Activated CD4-positive, alpha-beta T cell treated with anti-CD3 and anti-CD28 coated beads, Interleukin-2, amount 50 U/mL, for 48 hours (primary cell): ENCODE measurements at places on chromosomes 2 and 18.

DNA sequence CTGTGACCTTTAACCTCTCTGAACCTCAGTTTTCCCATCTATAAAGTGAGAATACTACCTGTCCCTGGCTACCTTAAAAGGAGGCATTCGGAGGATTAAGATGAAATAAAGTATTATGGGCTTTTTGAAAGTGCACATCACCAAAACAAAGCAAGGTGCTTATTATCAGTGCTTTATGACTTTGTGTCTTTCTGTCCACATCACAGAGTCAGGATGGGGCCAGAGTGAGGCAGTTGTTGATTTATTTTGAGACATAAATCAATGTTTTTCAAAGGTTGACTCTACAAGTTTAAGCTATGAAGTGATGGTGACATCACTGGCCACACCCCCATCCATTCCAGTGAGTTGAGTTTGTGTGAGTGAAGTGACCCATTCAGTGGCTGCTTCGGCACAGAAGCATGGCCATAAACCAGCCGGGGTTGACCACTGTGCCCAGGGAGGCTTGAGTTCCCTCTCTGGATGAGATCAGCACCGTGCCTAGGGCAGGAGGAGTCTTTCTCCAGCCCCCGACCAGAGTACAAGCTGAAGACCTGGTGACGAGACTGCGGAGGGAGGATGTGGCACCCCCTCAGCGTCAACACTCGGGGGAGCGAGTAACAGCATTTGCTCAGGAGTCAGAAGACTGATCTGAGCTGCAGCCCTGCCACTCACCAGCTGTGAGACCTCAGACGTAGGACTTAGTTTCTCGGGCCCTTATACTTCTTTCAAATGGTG, 89.0 kb upstream of the PPP1CB start:
- DNase-seq = no peak

GRCh38 chr2:62370321-62371250, 135.4 kb downstream of the TMEM17 start:
- DNase-seq = no peak

DNA sequence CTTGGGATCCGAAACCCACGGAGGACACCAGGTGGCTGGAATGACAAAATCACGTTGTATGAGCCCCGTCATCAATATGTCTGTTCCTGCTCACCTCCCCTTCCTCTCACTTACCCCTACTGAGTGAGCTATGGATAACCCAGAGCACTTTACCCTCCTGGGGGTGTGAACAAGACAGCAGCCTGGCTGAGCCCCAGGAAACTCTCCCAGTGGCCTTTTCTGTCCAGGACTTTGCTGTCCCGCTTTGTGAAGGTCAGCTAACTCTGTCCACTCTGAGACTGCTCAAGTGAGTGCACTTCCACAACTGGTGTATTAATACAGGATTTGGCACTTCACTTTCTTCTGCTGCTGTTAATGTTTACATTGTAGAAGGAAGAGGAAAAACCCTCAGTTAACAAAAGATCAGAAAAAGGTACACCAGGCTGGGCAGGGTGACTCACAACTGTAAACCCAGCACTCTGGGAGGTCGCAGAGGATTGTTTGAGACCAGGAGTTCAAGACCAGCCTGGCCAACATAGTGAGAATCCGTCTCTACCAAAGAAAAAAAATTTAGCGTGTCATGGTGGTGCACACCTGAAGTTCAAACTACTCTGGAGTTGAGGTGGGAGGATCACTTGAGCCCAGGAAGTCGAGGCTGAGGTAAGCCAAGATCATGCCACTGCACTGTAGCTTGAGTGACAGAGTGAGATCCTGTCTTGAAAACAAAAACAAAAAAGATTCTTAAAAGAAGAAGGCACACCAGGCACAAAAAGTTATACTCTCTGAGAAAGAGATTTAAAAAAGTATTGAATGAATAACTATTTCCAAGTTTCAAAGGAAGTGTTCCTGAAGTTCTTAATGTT, 90.3 kb downstream of the CLHC1 start:
- no peak for DNase-seq

DNA sequence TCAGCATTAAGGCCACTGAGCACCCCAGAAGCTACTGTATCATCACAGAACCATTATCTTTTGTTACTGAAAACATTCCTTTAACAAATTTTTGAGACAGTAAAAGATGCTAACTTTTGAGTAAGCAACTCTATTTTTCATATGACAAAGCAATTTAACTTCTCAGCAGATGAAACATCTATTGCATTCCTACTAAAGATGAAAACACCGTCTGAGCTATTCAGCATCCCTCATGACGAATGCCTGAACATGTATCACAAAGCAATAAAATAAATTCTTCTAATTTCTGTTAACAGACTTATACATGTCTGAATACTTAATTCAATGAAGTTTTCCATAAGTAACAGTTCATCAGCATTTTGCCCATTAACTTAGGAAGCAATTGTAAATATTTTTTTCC, 23.9 kb downstream of the CHN1 start:
- DNase-seq = no peak

DNA sequence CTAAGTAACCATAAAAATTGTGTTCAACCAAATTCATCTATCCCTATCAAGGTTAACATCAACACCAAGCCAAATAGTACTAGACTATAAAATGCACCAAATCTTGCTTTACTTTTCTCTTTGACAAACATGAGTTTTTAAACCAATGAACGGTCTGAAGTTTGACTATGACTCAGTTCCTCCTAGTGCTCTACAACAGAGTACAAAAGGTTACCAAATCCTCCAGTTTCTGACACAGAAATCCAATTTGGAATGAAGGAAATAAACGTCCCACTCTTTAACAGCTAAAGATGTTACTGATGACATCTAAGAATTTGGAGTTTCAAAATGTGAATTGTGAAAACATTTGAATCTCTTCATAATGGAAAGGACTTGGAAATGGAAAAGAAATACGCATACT, 11.8 kb upstream of the ACVR1 start:
- no peak for DNase-seq

- DNase-seq = peak; percentile 77
Measured at GRCh38 chr18:58529714-58530354, 99.1 kb downstream of the ALPK2 start.

DNA sequence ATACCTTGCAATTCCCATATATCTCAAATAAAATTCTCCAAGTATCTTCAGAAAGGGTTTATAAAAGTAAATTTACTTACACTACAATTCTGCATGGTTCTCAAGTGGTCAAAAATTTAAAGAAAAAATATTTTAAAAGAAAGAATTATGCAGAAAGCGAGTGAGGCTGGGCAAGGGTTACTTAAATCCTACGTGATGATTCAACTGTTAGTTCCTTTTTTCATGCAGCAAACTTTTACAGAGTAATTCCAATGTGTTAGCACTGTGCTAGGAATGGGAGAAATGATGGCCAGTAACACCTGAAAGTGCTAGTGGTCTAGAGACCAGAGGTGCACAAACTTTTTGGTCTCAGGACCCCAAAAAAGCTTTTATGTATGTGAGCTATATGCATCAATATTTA, 133.4 kb downstream of the ATAD2B start:
- DNase-seq = no peak

GRCh38 chr2:105909215-105909614, 164.5 kb downstream of the NCK2 start:
- DNase-seq = no peak

GRCh38 chr2:200288670-200289429, 17.6 kb upstream of the SPATS2L start:
- no peak for DNase-seq

GRCh38 chr2:67645280-67646138, 248.4 kb downstream of the ETAA1 start:
- DNase-seq = no peak

DNA sequence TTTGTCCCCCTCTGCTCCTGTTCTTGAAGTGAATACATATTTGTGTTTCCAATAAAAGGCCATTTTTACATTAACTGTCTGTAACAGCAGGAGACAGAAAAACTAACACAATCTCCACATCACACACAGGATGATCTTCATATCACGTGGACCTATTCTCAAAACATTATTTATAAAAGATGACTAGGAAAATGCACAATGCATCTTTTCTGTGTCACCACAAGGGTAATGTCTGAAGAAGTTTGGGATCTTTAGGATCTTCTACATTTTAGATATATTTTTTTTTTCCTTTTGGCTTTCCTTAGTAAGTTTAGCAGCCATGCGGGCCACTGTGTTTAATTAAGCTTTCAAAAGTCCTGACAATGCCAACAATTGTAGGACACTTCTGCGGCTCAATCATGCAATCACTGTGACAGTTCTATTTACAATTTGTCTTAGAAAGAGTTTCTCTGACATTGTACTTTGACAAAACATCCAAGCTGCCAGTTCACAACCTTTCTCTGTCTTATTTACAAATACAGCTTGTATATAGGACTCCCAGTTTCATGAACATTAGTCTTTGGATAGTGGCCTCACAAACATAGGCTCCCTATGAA, 12.3 kb downstream of the BCL11A start:
- DNase-seq = no peak

GRCh38 chr2:30820381-30821055, 13.3 kb upstream of the CAPN13 start:
- no peak for DNase-seq

DNA sequence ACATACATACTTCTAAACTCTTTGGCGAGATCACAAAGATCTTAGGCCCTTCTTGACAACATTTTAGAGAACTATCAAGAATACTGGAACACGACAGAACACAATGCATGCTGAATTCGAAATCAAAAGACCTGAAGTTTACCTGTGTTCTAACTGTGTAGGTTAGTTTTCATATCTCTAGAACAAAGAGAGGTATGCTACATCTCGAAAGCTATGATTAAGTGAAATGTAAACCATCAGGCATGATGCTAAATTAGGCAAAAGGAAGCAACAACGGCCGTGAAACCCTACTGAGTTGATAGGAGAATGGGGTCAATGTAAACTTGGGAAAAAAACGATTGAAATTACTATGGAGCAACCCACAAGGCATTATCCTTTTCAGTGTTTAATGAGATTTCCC, 43.7 kb downstream of the IKZF2 start:
- DNase-seq = no peak

- DNase-seq = no peak
Measured at GRCh38 chr18:23540867-23541266, 37.6 kb downstream of the RMC1 start.

DNA sequence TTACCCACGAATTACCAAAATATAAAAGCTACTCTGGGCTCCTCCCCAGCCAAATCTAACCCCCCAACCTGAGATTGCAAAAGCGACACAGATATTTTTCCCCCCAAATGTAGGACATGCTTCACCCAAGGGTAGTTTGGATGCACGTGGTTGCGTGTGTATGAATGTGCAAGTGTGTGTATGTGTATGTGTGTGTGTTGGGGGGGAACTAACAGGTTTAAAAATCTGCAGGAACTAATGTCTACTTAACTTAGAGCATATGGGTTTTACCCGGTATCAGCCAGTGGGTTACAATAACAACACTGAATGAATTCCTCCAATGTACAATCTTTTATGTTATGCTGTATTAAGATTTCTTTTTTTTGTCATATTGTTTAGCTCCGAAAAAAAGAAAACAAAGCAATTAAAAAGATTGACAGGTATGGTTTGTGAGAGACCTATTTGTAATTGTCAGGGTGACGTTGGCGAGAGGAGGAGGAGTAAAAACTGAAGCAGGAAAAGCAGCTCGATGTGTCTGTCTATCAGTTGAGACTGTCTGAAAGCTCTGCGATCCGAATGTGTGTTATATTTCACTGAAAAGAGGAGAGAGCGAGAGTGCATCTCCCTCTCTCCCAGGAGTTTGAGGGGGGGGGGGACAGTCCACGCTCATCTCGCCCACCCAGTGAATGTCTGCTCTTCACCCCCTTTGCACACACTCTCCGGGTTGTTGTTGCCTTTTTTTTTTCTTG, at the start of gene TSHZ1:
TSHZ1 (plus strand) TSS at position 524 of the 728 bp plus-strand sequence. CDS start 1,080 bp downstream, outside the sequence.
- DNase-seq = peak; percentile 57

GRCh38 chr2:188580738-188581137, 289.1 kb downstream of the GULP1 start:
- no peak for DNase-seq

DNA sequence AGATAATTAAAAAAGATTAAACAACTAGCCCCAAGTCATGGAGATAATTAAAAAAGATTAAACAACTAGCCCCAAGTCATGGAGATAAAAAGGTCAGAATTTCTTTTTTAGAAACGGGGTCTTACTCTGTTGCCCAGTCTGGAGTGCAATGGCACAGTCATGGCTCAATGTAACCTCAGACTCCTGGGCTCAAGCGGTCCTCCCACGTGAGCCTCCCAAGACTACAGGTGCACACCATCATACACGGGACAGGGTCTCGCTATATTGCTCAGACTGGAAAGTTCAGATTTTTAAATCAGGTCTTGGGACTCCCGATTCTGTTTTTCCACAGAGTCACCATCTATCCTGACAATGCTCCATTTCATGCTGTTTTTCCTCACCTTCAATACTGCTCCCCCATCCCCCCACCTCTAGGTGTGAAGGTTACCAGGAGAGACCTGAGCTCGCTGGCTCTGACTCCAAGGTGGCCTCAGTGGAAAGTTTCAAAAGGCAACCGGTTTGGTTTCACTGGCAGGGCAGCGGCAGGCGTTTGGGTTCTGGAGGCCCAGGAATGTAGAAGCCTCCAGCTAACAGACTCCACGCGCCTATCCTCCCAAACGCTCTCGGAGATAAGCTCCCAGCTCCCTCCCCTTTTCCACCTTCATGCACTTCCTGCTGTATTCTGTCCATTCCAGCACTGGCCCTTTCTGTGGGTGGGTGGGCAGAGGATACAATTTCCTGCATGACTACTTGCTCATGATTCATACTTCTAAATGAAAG, 2.9 kb upstream of the SEMA4C start:
- DNase-seq = no peak

GRCh38 chr18:58896734-58897508, 32.2 kb downstream of the ZNF532 start:
- DNase-seq = no peak

GRCh38 chr18:49022311-49023161, 71.8 kb upstream of the SMAD7 start:
- no peak for DNase-seq

GRCh38 chr2:100812116-100812515, 7.8 kb upstream of the NPAS2 start:
- DNase-seq = no peak

GRCh38 chr2:37005118-37005868, 39.0 kb upstream of the STRN start:
- DNase-seq = peak; percentile 6

GRCh38 chr2:201046881-201047280, 24.6 kb downstream of the HYCC2 start:
- DNase-seq = no peak

DNA sequence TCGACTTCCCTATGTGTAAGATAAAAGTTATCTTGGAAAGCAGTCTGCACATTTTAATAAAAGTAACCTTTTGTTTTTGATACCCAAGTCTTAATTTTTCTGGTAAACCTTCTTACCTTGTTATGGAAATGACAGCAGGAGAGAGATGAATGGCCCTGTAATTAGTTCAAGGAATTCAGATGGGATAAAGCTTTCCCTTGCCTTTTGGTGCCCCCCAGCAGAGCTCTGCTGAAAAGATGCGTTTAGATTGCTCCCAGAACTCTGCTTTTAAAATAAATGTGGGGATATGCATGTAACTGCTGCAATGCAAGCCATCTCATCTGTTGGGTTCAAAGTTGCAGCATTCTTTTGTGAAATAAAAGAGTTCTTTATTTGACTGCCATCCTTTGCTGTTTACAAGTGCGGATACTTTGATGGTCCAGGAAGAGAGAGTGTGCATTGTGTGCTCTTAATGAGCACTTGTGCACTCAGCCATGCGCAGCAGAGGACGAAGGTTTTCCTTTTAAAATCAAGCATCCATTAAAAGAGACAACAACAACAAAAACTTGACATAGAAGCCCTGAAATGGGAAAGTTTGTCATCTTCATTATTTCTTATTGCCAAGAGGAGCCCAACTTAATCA, 176.7 kb upstream of the ST6GAL2 start:
- DNase-seq = no peak
